ENCODE measurements at places on chromosomes 5 and 9. TPM values are rescaled to one million over a fixed set of nuclear protein-coding genes. Genes with fewer than 3 reads are reported as not detected.

C5orf58 gene
- not detected for total RNA-seq

TRIM52 gene
- 22.0 TPM for total RNA-seq

DNAI1 gene
- not detected for total RNA-seq

NTRK2 gene
- 1.5 TPM for total RNA-seq

SOHLH1 gene
- not detected for total RNA-seq

CBY3 gene
- not detected for total RNA-seq

TMOD1 gene
- total RNA-seq: 1.6 TPM

FBP2 gene
- not detected for total RNA-seq

LHX3 gene
- total RNA-seq: not detected

PCDHB16 gene
- not detected for total RNA-seq

ZDHHC11B gene
- not detected for total RNA-seq

AQP3 gene
- 163 TPM for total RNA-seq

SV2C gene
- total RNA-seq: 0.07 TPM

SLIT3 gene
- not detected for total RNA-seq

CXCL14 gene
- total RNA-seq: not detected

DPH7 gene
- total RNA-seq: 39.7 TPM

GDNF gene
- total RNA-seq: not detected

IL5 gene
- 0.39 TPM for total RNA-seq
